ENCODE measurements at places on chromosomes 12 and 14. TPM values are rescaled to one million over a fixed set of nuclear protein-coding genes. Genes with fewer than 3 reads are reported as not detected.

Gene AQP5
- not detected for total RNA-seq

DNA sequence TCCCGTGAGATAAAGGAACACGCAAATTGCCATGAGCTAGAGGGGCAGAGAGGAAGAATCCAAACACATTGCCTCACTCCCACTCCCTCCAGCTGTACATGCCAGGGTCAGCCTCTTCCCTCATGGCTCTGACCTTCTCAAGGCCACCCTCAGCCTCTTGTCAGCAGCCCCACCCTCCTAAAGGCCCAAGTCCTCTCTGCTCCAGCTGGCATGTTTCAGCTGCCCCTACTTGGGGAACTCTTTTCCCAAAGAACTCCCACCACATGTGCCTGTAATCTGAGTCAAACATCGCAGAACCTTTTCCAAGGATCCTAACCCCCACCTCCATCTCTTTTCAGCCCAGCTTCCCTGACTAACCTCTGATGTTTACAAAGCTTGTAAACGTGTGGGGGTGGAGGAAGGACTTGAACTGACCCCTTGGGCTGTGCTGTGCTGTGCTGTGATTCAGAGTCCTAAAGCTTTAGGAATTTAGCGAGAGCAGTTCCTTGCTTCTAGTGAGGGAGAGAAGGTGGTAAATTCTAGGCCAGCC is 7.3 kb upstream of the CACNB3 start:
- no peak for DNase-seq

DNA sequence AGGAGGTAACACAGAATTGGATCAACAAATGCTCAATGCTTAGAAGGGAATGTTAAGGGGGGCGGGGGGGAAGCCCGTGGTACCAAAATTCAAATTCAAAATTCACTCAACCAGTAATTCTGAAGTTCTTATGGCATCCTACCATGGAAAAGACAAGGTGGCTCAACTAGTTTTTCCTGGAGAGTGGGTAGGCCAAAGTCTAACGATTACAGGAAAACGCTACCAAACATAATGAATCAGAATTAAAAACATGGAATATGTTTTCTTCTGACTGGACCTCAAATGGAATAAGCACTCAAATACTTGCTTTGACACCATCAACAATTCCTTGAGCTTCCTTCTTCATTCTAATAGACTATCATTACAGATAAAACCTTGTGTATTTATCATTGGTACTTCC is 2.3 kb downstream of the NACA start:
- no peak for DNase-seq

Gene DNAH10
- total RNA-seq, result 0.17 TPM

DNA sequence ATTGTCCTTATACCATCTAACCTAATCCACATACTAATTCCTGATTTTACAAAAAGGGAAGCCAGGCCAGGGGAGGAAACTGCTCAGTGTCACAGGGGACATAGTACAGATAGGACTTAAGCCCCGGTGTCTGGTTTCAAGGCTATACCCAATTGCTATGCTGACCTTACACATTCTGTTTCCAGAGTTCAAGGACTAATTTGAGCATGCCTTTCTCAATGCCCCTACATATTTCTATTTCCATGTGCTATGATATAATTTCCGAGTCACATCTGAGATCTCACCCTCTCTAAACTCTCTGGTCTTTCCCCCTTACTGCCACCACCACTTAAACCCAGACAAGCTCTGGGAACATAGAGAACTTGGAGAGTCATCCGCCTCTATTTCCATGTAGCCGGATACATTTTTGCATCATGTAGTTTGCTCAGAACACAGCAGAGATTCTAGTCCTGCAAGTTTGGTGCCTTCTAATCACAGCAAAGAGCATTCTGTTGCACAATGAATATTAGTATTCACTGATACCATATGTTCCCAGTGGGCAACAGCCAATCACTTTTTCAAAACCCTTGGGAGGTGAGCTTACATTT is 34.2 kb downstream of the PPM1H start:
- DNase-seq, result no peak

GRCh38 chr14:91038439-91038838 is 22.0 kb downstream of the RPS6KA5 start:
- no peak for DNase-seq

DNA sequence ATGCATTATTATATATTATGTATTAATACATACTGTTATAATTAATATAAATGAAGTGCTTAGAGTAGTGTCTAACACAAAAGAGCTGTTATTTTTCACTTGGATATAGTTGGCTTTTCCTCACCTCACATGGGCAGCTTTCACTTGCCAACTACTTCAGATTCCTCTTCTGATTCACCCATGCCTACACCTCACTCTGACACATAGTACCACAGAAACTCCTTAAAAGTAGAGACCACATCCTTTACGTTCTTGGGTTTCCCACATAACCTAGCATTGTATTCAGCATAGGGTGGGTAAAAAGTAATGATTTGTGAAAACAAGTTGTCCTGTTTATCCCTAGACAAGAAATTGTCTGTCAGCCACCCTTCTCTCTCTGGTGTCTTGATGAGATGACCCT is 61.0 kb downstream of the DIO2 start:
- DNase-seq, result no peak

DNA sequence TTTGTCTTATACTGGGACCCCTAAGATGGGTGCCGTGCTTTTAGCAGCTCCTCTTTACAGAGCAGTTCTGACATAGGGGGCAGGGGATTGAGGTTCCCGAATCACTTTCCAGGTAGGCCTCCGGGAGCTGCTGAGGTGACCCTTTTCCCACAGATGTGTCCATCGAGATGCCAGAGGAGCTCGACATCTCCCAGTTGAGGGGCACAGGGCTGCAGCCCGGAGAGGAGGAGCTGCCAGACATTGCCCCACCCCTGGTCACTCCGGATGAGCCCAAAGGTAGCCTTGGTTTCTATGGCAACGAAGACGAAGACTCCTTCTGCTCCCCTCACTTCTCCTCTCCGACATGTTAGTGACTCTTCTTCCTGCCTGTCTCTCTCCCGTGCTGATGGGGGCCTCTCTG is 4.3 kb upstream of the TPI1 start:
- no peak for DNase-seq

- no peak for DNase-seq
Measured at GRCh38 chr12:42135259-42135814, 9.3 kb downstream of the GXYLT1 start.

DNA sequence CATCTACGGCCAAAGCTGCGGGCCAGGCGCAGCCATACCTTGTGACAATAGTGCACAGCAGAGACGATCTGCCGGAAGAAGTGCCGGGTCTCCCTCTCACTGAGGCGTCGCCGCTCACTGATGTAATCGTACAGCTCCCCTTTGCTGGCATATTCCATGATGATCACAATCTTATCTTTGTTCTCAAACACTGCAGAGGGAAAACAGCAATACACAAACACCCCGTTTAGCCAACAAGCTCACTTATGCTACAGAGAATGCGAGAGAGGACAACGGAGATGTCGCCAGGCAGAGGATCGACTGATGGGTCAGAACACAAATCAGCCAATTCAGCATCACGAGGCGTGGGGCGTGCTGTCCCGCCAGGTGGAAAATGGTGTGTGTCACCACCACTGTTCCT is 52.1 kb downstream of the NUAK1 start:
- no peak for DNase-seq

GRCh38 chr14:44886860-44887595 is 74.7 kb downstream of the KLHL28 start:
- no peak for DNase-seq

Gene ASB2
- 1.4 TPM for total RNA-seq

Gene KCNJ8
- 0.06 TPM for total RNA-seq

Gene PLBD1
- total RNA-seq, result 14.2 TPM

DNA sequence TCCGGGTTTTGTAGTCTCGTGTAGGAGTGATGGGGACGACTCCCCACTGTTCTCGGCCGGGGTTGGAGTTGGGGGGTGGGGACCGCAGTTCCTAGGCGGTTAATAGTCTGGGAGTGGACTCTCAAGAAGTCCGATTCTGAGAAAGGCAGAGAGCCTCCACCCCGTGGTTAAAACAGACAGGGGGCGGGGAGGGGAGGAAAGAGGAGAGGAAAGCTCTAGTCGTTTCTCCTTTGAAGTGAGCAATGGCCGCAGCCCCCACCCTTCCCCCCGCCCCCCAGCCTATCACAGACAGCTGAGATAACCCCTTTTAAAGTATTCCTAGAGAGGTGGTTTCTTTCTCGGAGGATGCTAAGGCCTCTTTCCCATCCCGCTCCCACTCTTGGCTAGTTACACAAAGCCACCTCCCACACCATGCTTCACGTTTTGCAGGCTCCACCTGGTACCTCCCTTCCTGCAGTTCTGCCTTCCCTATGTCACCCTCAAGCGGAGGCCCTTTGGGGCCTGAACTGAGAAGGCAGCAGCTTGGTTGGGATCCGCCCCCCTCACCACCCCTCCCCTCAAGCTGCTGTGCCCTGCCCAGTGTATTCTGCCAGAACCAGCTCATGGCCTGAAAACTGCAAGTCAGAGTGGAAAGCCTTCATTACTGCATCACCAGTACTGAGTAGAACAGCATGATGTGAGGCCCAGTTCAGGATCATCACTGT is 853 bp downstream of the USP5 start:
- no peak for DNase-seq

Gene LBHD2
- not detected for total RNA-seq

DNA sequence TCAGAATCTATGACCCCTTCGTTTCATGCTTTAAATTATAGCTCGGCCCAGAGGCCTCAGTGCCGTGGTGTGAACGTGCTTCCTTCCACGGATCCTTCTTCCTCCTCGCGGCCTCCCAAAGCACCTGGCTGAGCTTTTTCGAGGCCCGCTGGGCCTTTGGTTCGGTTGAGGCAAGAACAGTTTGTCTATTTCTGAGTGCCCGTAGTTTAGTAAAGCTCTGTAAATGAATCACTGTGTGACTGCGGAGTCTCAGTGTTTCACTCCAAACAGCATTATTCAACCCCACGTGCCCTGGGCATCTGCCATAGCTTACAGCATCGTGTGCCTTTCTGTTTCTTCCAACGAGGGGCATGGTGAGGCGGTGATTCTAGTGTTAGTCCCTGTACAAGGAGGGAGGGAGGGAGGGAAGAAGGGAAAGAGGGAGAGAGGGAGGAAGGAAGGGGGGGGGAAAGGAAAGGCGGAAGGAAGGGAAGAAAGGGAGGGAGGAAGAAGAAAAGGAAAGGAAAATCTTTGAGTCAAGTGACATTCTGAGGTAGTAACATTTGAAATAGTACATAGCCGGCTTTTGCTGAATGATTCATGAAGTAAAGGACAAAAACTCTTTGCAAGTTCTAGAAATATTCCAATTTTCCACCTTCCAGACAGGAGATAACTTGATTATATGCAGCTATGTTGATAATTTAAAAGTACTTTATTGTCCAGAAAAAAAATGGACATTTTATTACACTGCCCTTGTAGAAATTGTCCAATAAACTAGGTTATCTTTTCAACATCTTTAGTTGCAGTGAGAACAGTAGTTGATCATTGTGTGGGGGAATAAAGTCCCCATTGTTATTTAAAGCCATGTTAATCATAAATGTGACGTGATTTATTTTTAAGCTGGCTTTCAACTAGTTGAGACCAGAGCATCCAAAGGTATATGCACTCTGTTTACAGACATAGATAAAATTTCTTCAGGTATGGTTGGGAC is 1.2 kb upstream of the TRIM9 start:
- DNase-seq, result peak; percentile 76

DNA sequence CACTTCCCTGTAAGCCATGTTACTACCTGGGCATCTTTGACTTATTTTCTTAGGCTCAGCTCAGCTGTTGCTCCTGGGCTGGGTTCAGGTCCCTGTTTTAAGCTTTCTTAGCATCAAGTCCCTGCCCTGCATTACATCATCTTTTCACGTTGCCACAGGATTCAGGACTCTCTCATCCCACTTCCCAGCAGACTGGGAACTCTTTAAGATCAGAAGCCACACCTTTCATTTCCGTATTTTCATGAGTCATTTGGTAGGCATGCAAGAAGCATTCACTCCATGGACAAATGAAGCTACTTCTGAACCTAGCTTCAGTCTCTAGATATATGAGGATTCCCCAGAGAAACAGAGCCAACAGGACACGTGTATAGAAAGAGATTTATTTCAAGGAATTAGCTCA is 726.8 kb downstream of the VRK1 start:
- DNase-seq, result no peak

- DNase-seq, result no peak
Measured at GRCh38 chr12:40525054-40525453, 167.2 kb upstream of the CNTN1 start.

Gene KRT86
- 2.2 TPM for total RNA-seq

DNA sequence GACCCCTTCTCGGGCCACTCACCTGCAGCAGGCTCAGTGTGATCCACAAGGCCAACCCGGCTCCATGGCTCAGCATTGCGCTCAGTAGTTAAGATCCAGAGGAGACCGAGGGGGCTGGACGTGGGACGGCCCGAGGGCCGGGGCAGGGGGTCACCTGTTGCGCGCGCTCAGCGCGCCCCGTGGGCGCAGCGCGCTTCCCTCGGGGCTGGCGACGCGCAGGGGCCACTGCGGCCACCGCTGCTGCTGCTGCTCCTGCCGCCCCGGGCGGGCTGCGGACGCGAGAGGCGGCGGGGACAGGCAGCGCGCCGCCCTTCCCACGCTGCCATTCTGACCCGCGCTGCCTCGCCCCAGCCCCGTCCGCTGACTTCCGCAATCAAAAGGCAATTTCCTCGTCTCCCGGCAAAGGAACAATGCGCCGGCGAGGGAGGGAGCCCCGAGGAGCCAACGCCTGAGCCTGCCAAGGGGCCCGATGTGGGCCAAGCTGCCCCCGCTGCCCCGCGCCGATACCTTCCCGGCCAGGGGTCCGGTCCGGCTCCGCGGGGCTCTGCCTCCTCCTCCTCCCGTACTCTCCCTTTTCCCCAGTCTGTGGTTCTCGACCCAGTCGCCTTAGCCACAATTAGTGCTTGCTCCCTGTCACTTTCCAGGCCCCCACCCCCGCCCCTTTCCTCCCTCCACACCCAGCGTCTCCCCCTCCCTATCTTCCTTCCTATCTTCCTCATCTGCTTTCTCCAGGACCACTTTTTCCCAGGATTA is 27.3 kb downstream of the PTPRB start:
- DNase-seq, result no peak

All from epithelial cell of proximal tubule (primary cell).